ENCODE measurements at places on chromosomes 12 and 14.
A peak's percentile ranks its signal among the peaks of the same experiment; 100 is the strongest.

DNA sequence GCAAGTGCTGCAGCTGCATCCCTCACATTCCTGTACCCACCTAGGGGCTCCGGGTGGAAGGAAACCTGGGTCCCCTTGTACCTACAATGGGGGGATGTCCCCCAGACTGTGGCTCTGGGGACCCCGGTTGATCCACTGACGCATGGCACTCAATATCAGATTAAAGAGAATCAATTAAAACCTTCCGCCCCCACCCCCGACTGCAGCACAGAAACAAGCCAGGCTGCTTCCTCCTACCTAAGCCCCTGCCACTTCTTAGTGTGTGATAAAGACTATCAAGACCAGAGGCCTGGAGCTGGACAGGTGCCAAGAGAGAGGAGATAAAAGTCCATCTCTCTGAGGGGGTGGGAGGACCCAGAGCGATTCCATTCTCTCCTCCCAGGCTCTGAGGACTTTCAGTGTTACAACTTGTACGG, 28.2 kb upstream of the RPLP0 start:
- DNase-seq: no peak

GRCh38 chr12:117090816-117091711, 8.2 kb downstream of the TESC start:
- no peak for DNase-seq

GRCh38 chr14:56892959-56893358, 82.7 kb upstream of the OTX2 start:
- DNase-seq: no peak

DNA sequence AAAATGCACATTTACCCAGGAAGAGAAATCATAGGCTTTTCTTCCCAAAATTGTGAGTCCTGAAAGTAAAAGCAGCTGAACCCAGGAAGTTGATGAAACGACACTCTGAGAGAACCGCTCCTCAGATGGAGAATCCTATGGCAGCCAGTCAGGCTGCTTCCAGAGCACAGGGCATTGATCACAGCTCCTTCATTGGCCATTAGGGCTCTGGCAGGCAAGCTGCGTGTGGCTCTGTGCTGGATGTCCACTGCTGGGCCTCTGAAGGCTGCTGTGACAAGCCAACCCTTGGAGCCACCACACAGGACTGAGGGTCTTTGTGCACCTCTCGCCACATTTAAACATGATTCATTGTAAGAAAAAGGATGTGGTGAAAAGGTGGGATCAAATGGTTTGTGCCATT, 89.4 kb downstream of the EXOC5 start:
- DNase-seq: no peak

GRCh38 chr12:63849106-63849620, 4.7 kb downstream of the SRGAP1 start:
- no peak for DNase-seq

DNA sequence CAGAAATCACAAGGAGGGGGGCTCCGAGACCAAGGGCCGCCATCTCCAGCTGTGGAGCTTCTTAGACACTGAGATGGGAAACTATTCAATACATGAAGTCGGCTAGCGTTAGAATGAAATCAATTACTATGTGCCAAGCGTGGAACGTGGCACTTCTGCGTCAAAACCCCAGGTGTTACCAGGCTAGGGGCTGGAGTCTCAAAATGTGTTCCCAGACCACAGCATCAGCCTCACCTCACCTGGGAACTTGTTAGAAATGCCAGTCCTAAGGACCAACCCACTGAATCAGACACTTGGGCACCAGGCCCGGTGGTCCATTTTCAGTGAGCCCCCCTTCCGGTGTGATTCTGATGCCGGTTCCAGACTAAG, 5.0 kb upstream of the SETD1B start:
- DNase-seq: no peak

GRCh38 chr14:76715511-76716081, 45.7 kb upstream of the VASH1 start:
- DNase-seq: no peak

- no peak for DNase-seq
Measured at GRCh38 chr12:121574025-121574424, 6.8 kb downstream of the KDM2B start.

DNA sequence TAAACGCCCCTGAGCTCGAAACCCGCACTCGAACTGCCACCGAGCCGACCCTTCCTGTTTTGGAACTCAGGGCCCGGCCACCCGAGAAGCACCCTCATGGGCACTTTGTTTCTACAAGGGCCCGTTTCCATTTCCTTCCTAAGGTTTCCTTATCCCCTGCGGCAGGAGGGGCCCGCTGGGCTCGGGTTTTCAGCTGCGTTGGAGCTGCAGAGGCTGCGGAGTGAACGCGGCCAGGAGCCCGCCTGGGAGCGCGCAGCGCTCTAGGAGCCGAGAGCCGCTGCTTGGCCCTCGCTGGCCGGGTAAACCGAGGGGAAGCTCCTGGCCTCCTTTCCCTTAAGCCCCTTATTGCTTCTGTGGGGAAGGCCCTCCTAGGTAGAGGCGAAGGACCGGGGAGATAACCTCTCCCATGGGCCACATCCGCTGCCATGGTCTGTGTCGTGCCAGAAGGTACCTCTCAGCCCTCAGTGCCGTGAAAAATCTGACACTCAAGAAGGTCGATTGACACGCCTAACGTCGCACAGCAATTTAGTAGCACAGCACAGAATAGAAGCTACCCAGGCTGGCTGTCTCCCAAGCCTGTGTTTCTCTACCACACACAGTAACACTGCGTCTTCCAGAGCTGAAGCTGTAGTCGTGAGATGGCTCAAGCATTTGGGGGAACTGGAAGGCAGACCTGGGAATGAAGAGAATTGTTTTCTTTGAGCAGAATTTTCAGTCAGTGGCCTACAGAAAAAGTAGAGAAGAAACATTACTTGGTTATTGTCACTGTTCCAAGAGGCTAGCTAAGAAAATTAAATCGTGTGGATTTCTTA, 12.9 kb upstream of the CALM1 start:
- peak; percentile 82 for DNase-seq
